ENCODE measurements at places on chromosomes 5 and 9.

DNA sequence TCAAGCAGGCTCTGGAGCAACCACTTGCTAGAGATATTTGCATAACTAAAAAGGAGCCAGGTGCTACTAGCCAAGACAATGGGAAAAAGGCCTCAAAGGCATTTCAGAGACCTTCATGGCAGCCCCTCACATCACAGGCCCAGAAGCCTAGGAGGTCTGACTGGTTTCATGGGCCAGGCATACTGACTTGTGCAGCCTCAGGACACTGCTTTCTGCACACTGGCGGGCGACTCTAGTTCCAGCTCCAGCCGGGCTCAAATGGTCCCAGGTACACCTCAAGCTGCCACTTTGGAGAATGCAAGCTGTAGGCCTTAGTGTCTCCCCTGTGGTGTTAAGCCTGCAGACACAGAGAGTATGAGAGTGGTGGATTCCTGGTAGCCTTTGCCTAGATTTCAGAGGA, 27.1 kb downstream of the COX7C start:
- no peak for DNase-seq

- DNase-seq: no peak
Observed at GRCh38 chr5:108118813-108119514, 262.9 kb downstream of the FBXL17 start.

DNA sequence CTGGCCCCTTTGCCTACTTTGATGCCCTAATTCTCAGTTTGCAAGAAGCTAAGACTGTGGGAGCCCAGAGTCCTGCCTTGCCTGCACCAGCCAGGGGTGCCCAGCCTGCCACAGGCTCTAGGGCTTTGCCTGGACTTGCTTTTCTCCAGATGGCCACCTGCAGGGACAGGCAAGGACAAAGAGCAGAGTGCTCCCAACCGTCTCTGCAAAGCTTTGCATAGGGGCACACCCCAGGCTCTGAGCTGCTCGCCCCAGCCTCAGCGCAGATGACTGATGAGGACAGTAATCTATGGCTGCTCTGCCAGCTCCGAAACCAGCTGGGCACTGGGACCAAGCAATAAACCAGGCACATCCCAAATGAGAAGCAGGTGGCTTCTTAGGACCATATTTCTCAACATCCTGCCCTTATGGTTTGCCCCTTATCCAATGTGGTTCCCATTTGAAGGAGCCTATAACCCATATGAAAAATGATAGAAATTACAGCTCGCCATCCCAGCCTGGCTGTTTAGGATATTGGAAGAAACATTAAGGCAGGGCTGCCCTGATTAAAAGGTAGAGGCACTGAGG, 25.4 kb upstream of the TCF7 start:
- peak; percentile 2 for DNase-seq

DNA sequence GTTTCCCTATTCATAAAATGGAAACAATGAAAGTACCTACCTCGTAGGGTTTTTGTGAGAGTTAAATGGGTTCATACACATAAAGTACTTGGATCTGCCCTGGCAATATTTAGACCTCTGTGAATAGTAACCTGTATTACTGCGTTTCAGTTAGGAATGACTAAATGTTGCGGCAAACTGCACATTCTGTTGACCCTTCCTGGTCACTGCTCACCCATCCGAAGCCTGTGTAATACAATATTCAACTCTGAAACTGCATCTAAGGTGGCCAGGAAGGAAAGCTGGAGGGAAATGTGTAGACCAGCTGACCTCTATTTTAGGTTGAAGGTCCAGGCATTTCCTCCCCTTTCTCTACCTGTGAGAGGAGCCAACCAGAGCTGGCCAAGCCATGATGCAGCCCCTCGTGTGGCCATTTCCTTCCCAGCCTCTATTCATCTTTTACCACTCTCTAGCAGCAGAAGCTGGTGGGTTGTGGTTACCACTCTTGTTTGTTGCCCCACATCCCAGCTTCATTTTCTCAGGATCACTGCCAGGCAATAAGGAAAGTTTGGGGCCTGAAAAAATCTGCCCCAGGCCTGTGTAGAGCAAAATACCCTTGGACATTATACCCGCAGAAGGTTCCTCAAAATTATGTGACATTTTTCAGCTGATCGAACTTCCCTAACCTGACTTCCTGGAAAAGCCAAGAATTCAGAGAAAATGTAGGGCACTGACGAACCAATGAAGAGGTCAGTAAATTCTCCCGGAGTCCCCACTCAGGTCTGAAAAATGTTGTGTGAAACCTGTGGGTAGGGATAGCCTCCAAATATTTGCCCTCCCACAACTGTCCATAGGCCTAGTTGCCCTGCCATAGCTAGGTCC, 20.5 kb upstream of the PDCD1LG2 start:
- no peak for DNase-seq

GRCh38 chr9:135609366-135609955, 29.9 kb downstream of the GLT6D1 start:
- no peak for DNase-seq

- no peak for DNase-seq
Observed at GRCh38 chr5:111735583-111736270, 21.3 kb downstream of the NREP start.

GRCh38 chr9:87865626-87866025, 17.1 kb upstream of the SPATA31E1 start:
- no peak for DNase-seq

DNA sequence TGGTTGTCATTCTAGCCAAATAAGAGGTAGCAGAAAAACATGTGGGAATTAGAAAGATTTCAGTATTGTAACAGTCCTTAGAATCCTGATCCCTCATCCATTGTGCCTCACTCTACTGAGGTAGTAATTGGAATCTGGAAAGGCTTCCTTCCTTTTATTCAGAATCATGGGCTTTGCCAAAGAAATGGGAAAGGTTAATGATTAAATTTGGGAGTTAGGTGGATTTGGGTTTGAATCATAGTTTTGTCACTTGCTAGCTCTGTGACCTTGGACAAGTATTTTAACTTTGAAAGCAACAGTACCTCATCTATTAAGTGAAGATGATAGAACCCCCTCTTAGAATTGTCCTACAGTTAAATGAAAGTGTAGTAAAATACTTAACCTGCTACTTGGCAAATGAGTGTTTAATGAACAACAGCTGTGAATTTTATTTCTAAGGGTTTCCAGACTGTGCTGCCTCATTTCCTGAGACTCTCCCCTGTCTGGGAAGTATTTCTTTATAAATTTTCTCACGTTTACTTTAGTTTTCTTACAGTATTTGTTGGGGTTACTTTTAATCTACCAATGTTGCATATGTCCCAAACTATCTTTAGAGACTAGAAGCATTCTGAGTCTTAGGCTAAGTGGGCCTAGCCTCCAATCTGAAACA, 11.7 kb downstream of the SPDL1 start:
- no peak for DNase-seq

DNA sequence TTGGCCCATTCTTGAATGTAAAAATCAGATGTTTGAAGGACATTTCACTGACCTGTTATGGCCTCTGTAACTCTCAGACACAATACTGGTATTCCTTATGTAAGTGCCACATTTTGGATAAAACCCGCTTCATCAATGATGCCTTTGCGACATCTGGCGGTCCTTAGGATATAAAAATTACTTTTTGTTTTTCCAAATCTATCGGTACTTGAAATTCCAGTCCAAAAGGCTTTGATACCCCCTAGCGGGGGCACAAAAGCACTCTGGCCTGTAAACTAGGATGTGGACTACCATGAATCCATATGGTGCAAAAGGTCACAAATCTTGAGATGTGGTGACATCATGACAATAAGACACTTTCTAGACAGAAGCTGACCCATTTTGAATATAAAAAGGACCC, 291.8 kb downstream of the KIAA0825 start:
- DNase-seq: no peak

DNA sequence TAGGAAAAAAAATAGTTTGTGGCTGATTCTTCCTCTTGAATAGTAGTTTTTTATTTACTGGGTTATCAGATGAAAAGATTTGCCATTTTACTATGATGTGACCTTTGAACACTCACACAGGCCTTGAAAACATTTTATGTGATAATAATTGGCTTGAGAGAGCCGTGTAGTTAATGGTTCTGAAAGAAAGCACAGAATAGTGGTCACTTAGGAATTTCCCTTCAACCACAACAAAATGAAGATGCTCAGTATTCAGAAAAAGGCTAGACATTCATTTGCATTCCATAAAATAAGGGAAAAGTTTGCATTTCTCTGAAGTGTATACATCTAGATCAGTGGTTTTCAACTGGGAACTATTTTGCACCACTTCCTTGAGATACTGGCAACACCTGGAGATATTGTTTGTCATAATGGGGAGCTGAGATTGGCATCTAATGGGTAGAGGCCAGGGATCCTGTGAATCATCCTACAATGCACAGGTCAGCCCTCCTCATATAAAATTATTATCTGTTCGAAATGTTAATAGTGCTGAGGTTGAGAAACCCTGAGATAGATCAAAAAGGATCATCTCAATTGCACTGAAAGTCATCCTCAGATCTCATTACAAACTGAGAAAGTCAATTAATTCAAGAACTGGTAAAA, 446.4 kb upstream of the CCNG1 start:
- DNase-seq: no peak

GRCh38 chr5:170293273-170293672, 4.3 kb downstream of the LCP2 start:
- DNase-seq: no peak

GRCh38 chr5:74851684-74852353, 14.4 kb downstream of the FAM169A start:
- no peak for DNase-seq

DNA sequence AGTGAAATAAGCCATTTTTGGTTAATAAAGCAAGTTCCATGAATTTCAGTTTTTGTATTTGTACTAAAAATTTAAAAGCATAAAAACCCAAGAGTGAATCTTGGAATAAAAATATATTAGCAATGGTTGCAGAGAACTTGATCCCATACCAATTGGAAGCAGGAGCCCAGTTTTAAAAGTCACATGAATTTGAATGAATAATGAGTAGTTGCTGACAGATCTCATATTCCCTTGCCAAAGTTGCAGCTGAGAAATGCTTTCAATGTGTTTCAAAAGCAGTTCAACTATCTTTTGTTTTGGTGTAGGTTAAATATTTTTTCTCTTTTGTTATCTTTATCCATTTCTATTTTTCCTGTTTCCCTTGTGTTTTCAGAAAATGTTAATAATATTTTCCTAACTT, 818.6 kb downstream of the CDH18 start:
- DNase-seq: no peak

- DNase-seq: peak; percentile 21
Observed at GRCh38 chr5:122500245-122501088, 188.4 kb downstream of the SNCAIP start.

DNA sequence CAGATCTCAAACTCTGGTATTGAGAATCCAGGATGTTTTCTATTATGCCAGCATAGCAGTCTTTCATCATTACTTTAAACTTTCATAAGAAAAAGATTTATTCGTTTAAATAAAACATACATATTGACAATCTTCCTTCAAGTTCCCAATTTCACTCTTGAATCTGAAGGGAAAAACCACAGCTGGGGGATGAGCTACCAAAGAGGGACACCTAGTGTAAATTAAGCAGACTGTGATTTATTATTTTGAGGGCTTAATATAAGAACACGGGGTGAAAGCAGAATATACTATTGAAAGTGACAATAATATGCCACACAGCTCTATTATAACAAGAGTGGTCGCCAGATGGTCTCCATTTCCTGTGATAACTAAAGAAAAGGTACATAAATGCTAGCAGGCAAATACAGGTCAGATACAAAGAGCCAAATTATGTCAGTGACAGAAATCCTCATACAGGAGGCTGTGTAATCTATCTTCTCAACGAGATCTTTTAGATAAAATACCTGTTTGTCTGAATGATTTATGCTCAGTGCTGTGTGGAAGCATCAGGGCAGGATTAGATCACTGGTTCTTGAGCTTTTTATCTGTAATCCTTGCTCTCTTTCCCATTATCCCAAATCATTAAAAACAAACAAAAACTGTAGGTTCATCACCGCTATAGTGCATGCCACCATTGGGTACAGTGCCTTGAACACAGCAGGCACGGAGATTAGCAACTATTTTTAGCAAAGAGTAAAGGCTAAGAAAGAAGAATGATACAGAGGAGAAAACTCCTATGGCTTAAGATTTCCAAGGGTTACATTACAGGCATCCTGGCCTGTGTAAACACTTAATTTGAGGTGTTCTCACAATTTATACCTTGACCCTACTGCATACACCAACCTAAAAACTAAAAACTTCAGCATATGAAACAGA, 116.6 kb downstream of the DROSHA start:
- no peak for DNase-seq

DNA sequence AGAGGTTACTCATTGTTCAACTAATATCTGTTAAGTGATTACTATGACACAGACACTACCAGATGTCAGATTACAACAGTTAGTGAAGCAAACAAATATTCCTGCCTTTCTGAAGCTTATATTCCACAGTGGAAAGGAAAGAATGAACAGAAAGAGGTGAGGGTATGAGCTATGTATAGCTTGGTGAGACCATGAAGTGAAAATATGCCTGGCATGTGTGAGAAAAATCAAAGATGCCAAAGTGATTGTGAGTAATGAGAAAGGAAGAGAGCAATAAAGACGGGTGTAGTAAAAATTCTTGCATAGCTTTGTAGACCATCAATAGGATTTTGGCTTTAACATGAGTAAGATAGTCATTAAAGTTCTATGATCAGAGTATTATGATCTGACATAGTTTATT, 734.5 kb upstream of the NUDT12 start:
- DNase-seq: no peak

- DNase-seq: no peak
Observed at GRCh38 chr5:180621311-180621710, 28.1 kb downstream of the FLT4 start.

DNA sequence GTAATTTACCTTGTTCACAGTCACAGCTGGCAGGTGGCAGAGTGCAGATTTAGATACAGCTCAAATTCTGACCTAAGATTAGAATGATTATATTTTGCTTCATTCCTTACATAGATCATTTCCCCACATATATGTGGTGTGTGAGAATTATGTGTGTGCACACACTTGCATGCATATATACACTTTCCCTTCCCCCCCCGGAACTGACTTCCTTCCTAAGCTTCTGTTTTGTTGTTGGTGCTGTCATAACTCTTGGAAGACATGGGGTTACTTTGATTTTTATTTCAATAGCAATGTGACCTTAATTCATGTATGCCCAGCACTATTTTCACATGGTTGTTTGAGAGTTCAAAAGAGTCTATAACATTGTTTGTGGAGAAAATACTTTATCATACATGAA, 112.8 kb downstream of the CMYA5 start:
- no peak for DNase-seq
